ENCODE measurements at places on chromosomes 2 and 18.

GRCh38 chr2:25664183-25664964 lies 9.0 kb downstream of the DTNB start:
- DNase-seq = peak; percentile 90

GRCh38 chr2:179966778-179967394 lies 40.2 kb downstream of the CWC22 start:
- peak; percentile 54 for DNase-seq

DNA sequence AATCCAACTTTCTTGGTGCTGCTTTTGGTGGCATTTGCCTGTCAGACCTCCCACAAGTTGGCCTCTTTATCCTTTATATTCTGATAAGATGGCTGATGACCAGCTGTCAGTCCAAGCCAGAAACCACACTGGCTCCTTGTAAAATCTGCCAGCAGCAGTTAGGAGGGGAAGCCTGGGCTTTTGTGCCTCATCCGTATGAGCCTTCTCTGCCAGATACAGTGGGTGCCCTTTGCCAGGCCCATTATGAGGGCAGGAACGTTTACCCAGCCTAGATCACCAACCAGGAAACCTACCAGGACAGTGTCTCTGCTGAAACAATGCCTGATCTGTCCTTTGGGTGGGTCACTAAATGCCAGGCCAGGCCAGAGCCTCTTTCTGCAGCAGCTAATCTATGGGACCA lies 202.9 kb upstream of the SP5 start:
- no peak for DNase-seq

- DNase-seq = peak; percentile 79
These were observed 22.6 kb upstream of the BCL2 start for GRCh38 chr18:63342206-63342605.

- peak; percentile 31 for DNase-seq
These were observed 38.2 kb downstream of the ANKMY1 start for GRCh38 chr2:240519396-240520129.

GRCh38 chr18:38539856-38540255 lies 974.3 kb upstream of the CELF4 start:
- DNase-seq = no peak

DNA sequence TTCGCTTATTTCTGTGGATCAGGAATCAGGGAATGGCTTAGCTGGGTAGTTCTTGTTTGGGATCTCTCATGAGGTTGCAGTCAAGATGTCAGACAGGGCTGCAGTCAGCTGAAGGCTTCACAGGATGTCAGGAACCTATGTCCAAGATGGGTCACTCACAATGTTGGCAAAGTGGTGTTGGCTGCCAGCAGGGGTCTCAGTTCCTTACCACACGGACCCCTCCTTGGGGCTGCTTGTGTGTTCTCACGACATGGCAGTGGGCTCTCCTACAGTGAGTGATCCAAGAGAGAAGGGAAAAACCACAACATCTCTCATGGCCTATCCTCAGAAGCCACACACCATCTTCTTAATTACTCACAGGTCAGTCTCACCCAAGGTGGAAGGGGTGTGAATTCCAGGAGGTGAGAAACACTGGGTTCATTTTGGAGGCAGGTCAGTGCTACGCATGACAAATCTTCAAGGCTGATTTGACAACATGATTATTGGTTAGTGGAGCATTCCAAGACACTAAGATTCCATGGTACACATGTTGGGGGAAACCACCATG lies 1.3 kb upstream of the ANTXR1 start:
- peak; percentile 60 for DNase-seq

GRCh38 chr2:241183221-241183620 lies 5.3 kb upstream of the ANO7 start:
- DNase-seq = no peak

DNA sequence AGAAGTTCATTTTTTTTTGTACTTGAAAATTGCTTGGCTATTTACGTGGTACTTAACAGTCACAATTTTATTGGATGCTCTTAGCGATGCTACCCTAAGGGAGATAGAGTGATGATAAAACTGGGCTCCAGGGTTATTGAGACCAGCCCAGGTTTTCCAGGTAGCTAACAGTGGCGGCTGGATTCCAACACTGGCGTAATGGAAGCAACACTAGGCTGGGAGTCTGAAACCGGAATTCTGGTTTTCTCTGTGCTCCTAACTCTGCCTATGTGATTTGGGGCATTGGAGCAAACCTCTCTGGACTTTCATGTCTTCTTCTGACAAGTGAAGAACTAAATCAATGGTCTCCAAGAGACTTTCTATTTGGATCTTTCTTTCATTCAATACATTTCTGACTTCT lies 9.4 kb upstream of the GALNT14 start:
- DNase-seq = no peak

DNA sequence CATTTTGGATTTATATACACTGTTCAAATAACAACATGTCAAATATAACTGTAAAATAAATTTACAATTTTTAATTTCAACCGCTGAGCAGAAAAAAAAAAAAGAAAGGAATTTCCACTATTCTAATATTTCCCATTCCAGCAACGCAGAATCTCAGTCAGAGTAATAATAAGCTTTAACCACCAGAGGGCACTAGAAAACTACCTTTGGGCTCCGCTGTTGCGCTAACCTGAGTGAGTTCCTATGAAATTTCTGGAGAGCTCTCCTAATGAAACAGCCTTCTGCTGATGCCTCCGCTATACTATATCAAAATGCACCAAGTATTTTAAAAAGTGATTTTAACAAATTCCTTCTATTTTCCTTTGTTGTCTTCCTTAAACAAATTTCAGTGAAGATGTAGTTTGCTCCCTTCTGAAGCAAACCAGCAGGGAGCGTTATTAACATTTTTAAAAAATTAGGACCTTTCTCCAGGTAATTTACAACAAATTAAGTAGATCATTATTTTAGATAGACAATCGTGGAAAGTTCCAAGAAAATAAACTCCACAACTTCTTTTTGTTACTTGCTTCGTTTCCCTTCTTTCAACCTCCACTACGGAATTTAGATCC lies 23.0 kb downstream of the ERMN start:
- no peak for DNase-seq

- DNase-seq = no peak
These were observed 1.7 kb downstream of the RNU4ATAC start for GRCh38 chr2:121532347-121532766.

DNA sequence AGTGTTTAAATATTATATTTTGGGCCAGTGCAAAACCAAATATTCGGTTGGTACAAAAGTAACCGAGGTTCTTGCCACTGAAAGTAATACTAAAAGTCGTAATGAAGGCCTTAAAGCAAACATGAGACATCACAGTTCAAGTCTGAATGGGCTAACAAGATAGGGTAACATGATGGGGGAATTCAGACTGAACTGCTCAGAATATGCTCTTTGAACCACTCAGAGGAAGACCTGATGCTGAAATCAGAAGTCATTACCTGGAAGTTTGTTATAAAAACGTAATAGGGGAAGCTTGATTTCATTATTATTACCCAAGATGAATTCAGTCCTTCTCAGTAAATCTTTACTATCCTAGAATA lies 26.6 kb downstream of the CDKL4 start:
- no peak for DNase-seq

GRCh38 chr2:238061315-238062202 lies 758 bp downstream of the SCLY start:
- peak; percentile 83 for DNase-seq

- no peak for DNase-seq
These were observed 939.6 kb upstream of the CNTNAP5 start for GRCh38 chr2:123085484-123085883.

DNA sequence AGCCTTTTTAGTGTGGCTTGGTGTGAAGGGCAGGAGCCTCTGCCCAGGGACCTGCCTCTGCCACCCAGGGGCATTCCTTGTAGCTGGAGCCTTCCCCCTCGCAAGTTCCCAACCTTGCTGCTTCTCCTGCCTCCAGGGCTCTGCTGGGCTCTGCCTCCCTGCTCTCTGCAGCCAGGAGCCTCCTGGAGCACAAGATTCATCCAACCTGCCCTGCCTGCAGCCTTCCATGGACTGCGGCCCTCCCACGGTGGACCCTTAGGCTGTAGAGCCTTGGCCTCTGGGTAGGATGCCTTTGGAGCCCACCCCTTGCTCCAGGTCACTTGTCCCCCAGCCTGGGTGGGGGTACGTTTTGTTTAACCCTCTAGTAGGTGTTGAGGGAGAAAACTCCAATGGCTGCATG lies 2.5 kb downstream of the SLC66A3 start:
- peak; percentile 39 for DNase-seq

- no peak for DNase-seq
These were observed 3.5 kb upstream of the KCNE4 start for GRCh38 chr2:223048519-223048918.

DNA sequence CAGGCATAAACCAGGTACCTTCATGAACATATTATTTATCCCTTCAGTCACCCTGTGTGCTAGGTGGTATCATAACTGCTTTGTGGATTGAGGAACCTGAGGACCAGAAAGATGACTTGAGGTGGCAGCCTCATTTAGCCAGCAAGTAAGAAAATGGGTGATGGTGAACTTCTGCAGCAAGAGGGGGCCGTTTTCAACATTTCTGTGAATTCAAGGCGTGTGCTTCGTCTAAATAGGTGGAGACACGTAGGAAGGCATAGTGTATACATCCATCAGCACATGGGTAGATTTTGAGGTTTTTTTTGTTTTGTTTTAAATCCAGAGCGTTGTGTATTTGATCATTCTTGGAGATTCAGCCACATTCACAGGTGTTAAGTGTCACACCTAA lies 118.7 kb downstream of the SPTBN1 start:
- DNase-seq = no peak

DNA sequence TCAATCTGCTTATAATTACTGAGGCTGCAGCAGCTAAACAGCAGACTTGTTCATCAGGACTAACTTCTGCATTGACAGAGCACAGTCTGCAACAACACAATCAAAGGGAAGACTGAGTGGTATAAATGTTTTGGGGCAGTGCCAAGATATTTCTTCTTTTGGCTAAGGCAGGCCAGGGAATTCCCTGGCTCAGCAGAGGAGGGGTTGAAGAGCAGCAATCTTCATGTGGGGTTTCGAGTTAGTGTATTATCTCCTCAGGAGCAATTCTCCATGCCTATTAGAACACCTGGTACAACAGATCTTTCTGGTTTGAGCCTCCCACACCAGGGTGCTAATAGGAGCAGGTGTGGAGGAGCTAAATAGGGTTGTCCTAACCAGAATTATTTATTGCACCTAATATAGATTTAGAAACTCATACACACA lies 103.0 kb upstream of the STK17B start:
- no peak for DNase-seq

- no peak for DNase-seq
These were observed 97.7 kb upstream of the CAB39 start for GRCh38 chr2:230614913-230615332.

- peak; percentile 73 for DNase-seq
These were observed 816 bp downstream of the GALNT14 start for GRCh38 chr2:31137211-31138036.

- no peak for DNase-seq
These were observed 15.7 kb downstream of the CTDP1 start for GRCh38 chr18:79695269-79695668.

GRCh38 chr2:189037518-189037917 lies 63.3 kb downstream of the COL3A1 start:
- no peak for DNase-seq
